ENCODE measurements at places on chromosomes 2 and 18.

GRCh38 chr2:176769499-176770370, 442.9 kb upstream of the HNRNPA3 start:
- no peak for DNase-seq

DNA sequence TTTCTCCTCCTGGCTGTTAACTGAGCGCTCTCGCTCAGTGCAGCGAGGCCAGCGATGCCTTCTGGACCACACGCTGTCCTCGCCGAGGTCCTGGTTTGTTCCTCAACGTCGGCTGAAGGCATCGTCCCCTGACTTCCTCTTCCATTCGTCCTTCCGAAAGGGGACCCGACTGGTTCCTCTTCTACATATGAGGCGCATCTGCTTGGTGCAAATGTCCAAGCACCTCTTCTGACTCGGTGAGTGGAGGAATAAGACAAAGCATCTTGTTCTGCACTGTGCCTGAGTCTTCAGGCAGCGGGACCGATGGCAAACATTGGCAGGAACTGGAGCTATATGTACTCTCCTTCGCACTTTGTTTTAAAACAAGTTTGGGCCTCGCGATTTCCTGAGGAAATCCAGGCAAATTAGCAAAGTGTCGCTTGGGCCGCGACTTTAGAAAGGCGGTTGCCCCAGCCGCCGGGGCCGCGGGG, 621 bp upstream of the KCNS3 start:
- DNase-seq: peak; percentile 56

- DNase-seq: no peak
Measured at GRCh38 chr18:45556222-45556621, 59.1 kb upstream of the SLC14A2 start.

- peak; percentile 54 for DNase-seq
Measured at GRCh38 chr2:118032169-118033013, 18.5 kb upstream of the CCDC93 start.

GRCh38 chr18:24799176-24799575, 338.7 kb downstream of the HRH4 start:
- DNase-seq: no peak

DNA sequence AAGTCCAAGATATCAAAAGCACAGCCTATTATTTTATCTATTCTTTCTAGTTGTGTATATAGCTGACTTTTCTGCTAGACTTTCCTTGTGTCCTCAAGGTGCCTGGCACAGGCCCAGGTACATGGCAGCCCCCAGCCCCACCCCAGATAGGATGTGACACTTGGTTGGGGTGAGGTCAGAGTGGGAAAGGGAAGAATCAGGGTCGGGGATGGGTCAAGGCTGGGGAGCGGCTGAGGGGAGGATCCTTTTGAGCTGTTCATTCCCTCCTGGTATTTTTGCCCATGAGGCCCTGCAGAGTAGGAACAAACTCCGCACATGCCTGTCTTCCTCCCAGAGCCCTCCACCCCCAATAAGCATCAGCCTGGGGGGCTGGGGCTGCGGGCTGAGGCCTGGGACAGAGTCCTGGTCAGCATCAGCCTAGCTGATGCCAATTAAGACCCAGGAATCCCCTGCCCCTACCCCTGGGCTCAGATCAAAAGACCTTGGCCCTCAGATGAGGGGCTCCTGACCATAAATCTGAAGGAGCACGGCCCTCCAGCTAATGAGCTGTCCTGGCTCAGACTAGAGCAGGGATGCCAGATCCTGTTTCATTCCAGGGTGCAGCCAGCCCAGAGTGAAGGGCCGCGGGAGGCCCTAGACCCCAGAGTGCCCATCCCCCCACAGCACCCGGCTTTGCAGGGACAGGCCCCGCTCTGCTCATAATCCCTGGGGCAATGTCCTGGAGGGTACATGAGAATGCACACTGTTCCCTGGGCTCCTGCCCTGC, 85.3 kb downstream of the SDC1 start:
- DNase-seq: no peak
